Cortex of kidney (tissue), 1 donor: ENCODE measurements at places on chromosomes 5 and 9.

DNA sequence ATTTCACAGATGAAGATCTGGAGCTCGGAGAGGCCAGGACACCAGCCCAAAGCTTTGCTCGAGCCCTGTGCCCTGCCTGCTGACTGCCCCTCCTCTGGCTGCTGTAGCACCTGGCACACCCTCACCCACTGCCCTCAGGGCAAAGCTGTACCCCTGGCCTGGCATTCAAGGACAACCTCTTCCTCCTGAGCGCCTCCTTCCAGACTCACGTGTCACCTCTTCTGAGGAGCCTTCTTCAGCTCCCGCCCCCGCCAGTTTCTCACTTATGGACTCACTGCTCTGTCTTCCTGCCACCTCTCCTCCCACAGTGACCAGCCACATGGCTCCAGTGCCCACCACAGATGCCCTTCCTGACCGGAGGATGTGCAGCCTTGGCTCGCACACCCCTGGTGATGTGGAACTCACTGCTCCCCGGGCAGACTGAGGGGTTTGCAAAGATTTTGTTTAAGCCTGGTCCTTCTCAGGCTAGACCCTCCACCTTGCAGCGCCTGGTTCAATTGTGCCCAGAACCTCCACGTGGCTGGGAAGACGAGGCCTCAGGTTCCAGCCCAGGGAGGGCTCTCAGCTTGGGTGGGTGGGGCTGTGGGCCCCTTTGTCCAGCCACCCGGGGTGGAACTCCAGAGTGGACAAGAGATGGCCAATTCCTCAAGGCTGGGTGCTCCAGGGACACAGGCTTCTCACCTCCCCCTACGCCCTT is 46.6 kb upstream of the PHYKPL start:
- DNase-seq: no peak

DNA sequence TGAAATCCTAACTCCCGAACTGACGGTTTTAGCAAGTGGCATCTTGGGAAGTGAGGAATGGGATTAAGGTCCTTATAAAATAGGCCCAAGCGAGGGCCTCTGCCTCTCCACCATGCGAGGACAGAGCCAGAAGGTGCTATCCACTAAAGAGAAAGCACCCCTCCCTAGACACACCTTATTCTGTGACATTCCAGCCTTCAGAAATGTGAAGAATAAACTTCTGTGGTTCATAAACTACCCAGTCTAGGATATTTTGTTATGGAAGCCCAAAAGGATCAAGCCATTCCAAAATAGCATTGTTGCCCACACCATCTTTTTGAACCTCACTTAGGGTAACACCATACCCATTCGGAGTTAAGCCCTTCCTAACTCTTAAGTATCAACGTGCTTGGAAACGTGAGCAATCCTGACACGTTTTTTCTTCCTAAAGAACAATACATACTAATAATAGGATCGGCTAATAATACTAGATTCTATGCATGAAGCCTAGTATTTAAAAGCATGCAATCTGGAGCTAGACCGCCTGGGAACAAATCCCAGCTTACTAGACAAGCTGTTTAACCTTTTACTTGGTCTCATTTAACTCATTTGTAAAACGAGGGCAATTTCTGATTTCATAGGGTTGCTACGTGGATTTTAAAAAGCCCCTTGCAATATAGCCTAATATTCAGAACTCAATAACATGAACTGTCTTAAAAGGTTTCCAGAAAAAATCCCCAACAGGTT is 1.1 kb upstream of the SMC2 start:
- DNase-seq: no peak

DNA sequence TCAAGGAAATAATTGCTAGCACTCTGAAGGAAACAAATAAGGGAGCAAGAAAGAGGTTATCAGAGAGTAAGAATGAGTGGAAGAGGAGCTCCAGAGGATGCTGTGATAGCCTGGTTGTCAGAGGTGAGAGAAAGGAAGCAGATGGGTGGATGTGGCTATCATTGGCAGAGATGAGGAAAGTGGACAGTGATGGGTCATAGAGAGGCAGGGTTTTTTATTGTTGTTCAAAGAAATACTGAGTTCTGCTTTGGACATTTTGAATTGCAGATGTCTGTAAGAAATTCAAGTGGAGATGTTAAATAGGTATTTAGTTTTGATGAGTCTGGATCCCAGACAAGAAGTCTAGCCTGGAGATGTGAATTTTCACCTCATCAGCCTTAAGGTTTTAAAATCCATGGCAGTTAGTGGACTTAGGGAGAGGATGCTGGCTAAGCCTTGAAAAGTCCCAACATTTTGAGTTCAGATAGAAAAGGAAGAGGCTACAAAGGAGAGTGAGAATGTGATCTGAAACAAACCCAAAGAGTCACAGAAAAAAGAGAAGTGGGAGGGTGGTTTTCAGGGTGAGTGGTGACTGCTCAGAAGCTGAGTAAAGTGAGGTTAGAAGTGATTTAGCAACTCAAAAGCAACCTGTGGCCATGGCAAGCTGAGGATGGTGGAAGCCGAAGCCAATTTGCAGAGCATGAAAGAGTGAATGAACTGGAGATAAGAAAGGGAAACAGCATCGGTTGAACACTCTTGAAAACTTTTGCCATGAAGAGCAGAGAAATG is 50.4 kb downstream of the PPIC start:
- DNase-seq: no peak

- DNase-seq: no peak
Observed at GRCh38 chr5:37640088-37640487, 199.8 kb downstream of the GDNF start.

DNA sequence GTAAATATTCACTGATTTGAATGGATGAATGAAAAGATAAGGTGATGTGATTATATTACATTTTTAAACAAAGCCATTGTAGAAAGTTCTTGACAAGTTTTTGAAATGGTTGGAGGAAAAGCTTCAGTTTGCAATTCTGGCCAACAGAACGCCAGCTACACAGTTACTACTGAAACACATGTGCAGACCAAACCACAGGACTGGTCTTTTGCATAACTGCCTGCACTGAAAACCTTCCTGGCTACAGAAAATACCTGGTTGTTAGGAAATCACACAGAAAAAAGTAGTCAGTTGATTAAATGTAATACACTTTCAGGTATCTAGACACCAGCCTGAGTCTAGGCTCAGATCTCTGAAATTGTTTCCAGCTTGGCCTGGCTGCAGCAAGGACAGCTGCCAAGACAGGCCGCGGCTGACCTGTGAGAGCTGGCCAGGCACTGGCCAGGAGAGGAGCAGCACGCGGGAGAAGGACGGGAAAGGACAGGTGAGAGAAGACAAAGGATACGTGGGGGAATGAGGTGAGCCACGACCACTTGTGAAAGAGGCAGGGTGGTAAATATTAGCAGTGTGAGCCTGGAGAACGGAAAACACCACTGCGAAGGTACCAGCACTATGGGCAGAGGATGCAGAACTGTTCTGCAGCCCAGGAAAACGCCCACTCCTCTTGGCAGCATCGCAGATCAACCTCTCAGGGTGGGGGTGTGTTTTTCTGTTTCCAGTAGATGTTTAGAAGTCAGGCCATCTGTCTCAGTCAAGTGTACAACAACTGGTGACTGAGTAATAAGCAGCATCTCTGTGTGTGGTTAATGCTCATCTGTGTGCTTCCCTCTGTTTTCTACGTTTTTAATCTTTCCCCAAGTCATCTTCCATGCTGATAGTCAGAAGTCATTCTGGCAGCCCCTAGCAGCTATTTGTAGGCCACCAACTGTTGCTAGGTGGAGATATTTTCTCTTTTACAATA is 137.4 kb downstream of the SCAMP1 start:
- DNase-seq: no peak

DNA sequence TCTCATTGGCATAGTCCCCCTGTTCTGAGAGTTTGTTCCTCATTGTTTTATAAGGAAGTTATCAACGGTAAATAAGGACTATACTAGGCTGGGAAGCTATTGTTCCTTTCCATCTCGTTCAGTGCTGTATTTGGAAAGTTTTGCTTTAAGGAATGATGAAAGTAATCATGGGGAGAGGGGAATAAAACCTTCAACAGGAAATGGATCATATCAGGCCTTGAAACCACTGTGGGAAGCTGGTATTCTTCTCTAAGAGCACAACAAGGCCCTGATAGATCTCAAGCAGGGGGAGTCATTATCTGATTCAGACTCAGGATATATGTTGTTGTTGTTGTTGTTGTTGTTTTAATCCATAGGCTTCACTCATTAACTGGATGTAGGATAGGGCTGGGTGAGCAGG is 474.5 kb downstream of the ENC1 start:
- DNase-seq: no peak

DNA sequence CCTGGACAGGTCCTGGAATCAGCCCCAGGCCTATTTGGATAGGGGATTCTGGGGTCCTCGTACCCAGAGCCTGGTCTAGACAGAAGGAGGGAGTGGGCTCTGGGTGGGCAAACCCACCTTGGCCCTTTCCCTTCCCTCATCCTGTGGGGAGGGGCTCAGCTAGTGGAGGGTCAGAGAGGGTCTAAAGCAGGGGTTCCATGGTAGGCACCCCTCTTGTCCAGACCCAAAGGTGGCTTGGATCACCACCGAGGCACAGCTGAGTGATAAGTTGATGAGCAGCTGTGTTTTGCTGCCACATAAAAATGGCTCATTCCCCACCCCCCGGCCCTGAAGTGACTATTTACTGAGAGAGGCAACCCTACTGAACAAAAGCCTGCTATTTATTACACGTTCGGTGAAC is 53.8 kb upstream of the KCNMB1 start:
- no peak for DNase-seq

- DNase-seq: no peak
Observed at GRCh38 chr5:130975847-130976246, 189.2 kb downstream of the HINT1 start.

- no peak for DNase-seq
Observed at GRCh38 chr5:56100439-56101176, 105.8 kb upstream of the IL6ST start.

- no peak for DNase-seq
Observed at GRCh38 chr9:134781591-134782302, 98.9 kb upstream of the FCN2 start.

- no peak for DNase-seq
Observed at GRCh38 chr5:137236849-137237507, 262.1 kb downstream of the SPOCK1 start.

GRCh38 chr9:94867842-94868312 is 141.4 kb downstream of the AOPEP start:
- no peak for DNase-seq

DNA sequence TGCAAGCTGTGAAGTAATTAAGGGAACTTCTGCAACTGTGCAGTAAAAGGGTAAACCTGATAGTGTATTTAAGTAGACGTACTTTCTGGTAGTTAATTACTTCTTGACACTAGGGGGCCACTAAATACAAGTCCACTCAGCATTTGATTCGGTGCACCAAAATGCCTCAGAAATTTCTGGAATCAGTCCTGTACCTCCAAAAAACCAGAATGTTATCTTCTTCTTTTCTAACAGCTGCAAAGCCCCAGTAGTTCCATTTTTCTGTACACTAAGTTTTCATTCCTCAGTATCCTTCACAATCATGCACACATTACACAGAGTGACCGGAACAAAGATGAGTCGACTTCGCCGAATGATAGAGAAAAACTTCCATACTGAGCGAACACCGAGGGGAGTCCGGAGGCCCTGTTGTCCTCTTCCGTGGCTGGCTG is 484 bp downstream of the GFM2 start:
- no peak for DNase-seq

GRCh38 chr9:129007766-129008468 is 20.2 kb downstream of the SH3GLB2 start:
- DNase-seq: no peak

- DNase-seq: no peak
Observed at GRCh38 chr9:128523199-128523925, 18.8 kb downstream of the GLE1 start.

GRCh38 chr5:177609076-177610059 is 9.4 kb downstream of the B4GALT7 start:
- no peak for DNase-seq

DNA sequence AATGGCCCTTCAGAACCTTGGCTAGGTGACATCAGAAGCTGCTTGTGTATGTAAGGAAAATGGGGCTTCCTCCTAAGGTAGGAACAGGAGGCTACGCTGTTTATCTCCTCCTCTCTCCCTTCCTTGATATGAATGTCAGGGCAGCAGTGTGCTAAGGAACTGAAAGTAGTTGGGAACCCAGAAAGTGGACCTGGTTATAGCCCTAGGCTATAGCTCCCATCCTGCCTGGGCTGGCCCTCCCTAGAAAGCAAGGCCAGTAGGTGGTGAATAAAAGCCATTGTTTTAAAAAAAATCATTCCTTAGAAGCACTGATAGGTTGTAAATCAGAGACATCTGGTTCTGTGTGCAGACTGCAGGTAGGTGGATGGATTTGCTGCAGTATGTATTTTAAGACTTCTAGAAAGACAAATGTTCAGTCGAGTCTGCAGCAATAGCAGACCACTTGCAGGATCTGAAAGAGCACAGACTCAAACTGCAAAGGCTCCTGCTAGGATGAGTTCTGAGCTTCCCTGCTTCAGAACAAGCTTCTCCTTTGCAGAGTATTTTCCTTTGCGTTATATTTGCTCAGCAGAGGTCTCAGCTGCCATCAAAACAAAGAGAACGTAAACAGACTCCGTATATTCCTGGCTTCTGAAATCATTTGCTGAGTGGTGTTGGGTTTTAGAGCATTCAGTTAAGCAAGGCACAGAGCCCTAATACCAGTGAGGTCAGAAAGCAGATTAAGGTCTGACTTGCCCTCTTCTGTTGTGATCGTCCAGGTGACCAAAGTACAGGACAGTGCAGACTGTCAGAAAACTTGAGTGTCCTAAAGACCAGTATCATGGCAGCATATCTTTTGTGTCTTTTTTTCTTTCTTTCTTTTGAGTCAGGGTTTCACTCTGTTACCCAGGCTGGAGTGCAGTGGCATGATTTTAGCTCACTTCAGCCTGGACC is 20.1 kb upstream of the CFAP157 start:
- DNase-seq: no peak

GRCh38 chr5:111070272-111071134 is 1.0 kb upstream of the TSLP start:
- DNase-seq: no peak

DNA sequence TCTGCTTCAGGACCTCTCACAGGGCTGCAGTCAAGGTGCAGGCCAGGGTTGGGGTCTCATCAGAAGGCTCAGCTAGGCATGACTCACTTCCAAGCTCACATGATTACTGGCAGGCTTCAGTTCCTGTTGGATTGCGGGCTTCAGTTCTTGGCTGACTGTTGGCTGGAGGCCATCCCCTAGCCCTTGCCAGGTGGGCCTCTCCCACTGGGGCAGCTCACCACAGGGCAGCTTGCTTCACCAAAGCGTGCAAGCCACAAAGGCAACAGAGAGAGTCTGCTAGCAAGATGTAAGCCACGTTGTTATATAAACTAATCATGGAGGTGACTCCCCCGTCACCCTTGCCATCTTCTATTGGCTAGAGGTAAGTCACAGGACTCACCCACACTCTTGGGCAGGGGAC is 14.4 kb downstream of the CPLX2 start:
- no peak for DNase-seq

- DNase-seq: no peak
Observed at GRCh38 chr5:2156358-2157059, 273.8 kb upstream of the IRX4 start.
